ENCODE measurements at places on chromosomes 2 and 18. TPM values are rescaled to one million over a fixed set of nuclear protein-coding genes. Genes with fewer than 3 reads are reported as not detected.

GRCh38 chr2:63571291-63571690 lies 17.0 kb downstream of the WDPCP start:
- no peak overlapping the region for H3K4me3 ChIP-seq
- no peaks in the 10 kb centered on the region for H3K36me3 ChIP-seq
- no peaks in the 10 kb centered on the region for H3K4me1 ChIP-seq
- H3K27me3 ChIP-seq, result no peaks in the 10 kb centered on the region

- no peaks in the 10 kb centered on the region for H3K27me3 ChIP-seq
- no peak overlapping the region for H3K27ac ChIP-seq
- no peak overlapping the region for H3K4me3 ChIP-seq
- DNase-seq, result no peak
- no peaks in the 10 kb centered on the region for H3K4me1 ChIP-seq
Measured at GRCh38 chr18:5720132-5720531, 175.2 kb downstream of the TMEM200C start.

DNA sequence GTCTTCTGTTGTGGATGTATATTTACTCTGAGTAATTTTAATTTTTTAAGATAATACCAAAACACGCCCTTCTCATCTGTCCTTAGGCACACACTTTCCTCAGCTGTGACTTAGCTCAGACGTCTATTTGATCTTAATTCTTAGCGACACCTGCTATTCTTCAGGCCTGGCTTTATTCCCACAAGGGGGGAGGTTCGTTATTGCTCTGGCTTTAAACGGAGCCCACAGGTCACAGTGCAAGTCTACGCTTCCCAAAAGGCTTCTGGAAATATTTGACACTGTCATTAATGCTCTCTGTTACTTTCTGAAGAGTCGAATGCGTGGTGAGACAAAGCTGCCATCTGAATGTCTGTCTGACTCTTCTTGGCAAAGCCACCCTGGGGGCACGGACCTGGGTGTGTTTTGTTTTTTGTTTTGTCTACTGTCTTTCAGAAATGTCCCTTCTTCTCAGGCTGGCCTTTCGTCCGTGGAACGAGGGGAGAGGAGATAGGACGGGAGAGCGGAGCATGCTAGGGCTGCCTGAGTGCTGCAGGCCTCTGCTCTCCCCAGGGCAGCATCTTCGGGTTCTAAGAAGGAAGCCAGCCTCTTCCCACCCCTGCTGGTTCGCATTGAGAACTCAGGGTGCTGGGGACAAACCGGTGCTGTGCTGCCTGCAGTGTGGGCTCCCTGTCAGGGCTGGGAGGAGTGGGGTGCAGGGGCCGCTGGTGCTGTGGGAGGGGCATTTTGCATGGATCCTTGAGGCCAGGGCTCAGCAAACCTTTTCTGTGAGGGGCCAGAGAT lies 61.9 kb downstream of the ASAP2 start:
- no peak overlapping the region for H3K27ac ChIP-seq
- DNase-seq, result no peak
- no peaks in the 10 kb centered on the region for H3K27me3 ChIP-seq
- no peaks in the 10 kb centered on the region for H3K36me3 ChIP-seq

GRCh38 chr2:211396815-211397214 lies 840.4 kb downstream of the CPS1 start:
- no peaks in the 10 kb centered on the region for H3K27me3 ChIP-seq
- H3K27ac ChIP-seq, result no peak overlapping the region
- peaks cover 7% of the 10 kb centered on the region for H3K4me1 ChIP-seq

GRCh38 chr2:58976375-58977071 lies 735.4 kb upstream of the FANCL start:
- no peak overlapping the region for H3K27ac ChIP-seq
- no peak for DNase-seq
- no peaks in the 10 kb centered on the region for H3K36me3 ChIP-seq
- H3K4me3 ChIP-seq, result no peak overlapping the region
- no peaks in the 10 kb centered on the region for H3K27me3 ChIP-seq

- peaks cover 31% of the 10 kb centered on the region for H3K4me1 ChIP-seq
- H3K27me3 ChIP-seq, result no peaks in the 10 kb centered on the region
- no peaks in the 10 kb centered on the region for H3K36me3 ChIP-seq
- H3K27ac ChIP-seq, result no peak overlapping the region
Measured at GRCh38 chr2:72985891-72986683, 68.8 kb downstream of the EMX1 start.

DNA sequence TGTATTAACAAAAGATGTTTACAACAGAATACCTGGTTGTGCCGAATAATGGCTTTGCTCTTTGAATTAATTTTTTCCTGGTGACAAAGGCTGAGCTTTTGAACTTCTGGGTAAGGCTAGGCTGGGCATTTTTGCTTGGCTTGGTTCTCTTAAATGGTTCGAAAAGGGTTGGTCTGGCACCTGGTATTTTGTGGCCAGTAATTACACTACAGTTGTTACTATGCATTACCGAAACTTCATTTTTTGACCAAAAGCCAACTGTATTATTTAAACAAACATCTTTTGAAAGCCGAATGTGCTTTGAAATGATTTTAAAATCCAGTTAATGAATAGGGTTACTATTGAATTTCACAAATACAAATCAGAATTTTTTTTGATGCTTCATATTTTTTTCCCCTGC lies 19.4 kb upstream of the NFE2L2 start:
- H3K27ac ChIP-seq, result no peak overlapping the region
- H3K4me1 ChIP-seq, result no peaks in the 10 kb centered on the region
- DNase-seq, result no peak
- H3K4me3 ChIP-seq, result no peak overlapping the region

- H3K27ac ChIP-seq, result no peak overlapping the region
- H3K4me3 ChIP-seq, result no peak overlapping the region
- no peaks in the 10 kb centered on the region for H3K36me3 ChIP-seq
- DNase-seq, result no peak
- H3K4me1 ChIP-seq, result peaks cover 15% of the 10 kb centered on the region
Measured at GRCh38 chr18:13139885-13140450, 78.6 kb upstream of the LDLRAD4 start.

DNA sequence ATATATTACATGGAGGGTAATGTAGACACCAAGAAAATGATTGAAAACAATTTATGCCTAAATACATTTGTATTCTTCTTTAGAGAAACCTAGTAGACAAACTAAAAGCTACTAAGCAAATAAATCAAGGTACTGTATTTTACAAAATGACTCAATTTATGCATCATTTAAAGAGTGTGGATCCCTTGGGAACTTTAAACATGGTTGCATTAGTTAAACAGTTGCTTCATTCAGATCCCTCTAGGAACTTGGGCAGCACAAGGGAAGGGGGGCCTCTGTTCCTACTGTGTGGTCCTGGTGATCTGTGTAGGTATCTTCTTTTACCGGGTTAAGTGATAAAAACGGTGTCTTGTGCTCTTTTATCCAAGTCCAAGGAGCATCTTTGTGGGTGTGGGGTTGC lies 31.5 kb upstream of the ATP8B1 start:
- no peaks in the 10 kb centered on the region for H3K27me3 ChIP-seq
- no peaks in the 10 kb centered on the region for H3K36me3 ChIP-seq
- DNase-seq, result no peak

GRCh38 chr2:102843764-102844443 lies 82.1 kb downstream of the TMEM182 start:
- no peak overlapping the region for H3K27ac ChIP-seq
- H3K4me1 ChIP-seq, result no peaks in the 10 kb centered on the region
- H3K27me3 ChIP-seq, result no peaks in the 10 kb centered on the region
- no peak for DNase-seq
- H3K4me3 ChIP-seq, result no peak overlapping the region

DNA sequence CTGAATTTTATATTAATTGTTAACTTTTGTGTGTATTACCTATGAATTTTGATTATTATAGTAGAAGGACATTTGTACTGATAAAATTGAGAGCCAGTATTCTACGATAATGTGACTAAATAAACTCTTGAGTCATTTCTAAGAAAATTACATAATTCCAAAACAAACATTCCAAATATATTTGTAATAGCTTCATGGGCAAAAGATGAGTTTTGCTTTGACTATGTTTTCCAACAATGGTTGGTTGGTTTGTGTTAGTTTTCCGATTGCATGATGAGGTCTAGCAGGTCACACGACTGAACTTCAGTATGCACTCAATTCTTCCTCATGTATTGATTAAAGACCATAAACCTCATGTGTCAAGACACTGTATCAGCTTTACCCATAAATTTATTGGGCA lies 71.7 kb upstream of the WDR75 start:
- H3K27ac ChIP-seq, result no peak overlapping the region
- peaks cover 5% of the 10 kb centered on the region for H3K4me1 ChIP-seq
- DNase-seq, result no peak
- no peaks in the 10 kb centered on the region for H3K27me3 ChIP-seq

DNA sequence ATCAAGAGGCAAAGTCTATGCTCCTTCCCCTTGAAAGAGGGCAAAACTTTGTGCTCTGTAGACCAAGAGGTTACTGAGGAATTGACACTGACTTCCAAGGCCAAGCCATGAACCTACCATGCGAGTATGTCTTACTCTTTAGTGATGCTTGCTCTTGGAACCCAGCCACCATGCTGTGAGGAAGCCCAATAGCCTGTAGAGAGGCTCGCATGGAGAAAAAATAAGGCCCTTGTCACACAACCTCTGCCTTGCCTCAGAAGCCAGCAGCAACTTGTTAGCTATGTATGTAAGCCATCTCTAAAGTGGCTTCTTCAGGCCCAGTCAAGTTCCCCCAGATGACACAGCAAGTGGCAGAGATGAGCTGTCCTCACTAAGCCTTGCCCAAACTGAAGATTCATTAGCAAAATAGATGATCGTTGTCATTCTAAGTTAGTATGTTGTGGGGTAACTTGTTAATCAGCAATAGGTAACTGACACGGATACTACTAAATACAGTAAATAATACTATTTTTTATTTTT lies 66.1 kb upstream of the RGPD5 start:
- no peak for DNase-seq
- H3K27ac ChIP-seq, result no peak overlapping the region
- no peaks in the 10 kb centered on the region for H3K36me3 ChIP-seq
- no peaks in the 10 kb centered on the region for H3K27me3 ChIP-seq
- H3K4me1 ChIP-seq, result peaks cover 4% of the 10 kb centered on the region

DNA sequence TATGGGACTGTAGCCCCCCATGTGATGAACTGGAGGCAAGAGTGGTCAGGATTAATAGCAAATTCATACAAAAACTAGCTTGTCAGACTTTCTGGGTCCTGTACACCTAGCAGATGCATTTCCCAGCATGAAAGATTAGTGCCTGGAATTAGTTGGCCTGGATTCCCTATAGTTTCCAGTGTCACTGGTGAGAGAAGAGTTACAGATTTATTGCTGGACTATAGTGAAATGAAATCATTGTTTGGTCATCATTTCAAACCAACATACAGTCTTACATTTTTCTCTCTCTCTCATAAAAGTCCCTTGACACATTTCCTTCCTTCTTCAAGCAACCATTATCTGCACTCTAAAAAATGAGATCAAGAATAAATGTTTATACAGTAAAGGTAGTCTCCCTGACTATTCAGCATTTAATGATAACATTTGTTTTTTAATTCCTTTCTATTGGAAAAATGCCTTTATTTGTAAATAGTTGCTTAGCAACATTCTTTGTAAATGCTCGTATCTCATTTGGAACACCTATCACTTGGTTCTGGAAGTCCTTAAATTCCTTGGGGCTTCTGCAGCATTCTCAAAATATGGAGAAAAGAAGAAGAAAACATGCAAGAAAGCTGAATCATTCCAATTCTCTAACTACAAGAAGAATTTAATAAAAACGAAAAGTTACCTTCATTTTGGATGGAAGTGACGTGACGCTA lies 144.4 kb downstream of the MREG start:
- H3K4me3 ChIP-seq, result no peak overlapping the region
- no peaks in the 10 kb centered on the region for H3K27me3 ChIP-seq
- H3K4me1 ChIP-seq, result no peaks in the 10 kb centered on the region
- H3K27ac ChIP-seq, result no peak overlapping the region

GRCh38 chr2:154402213-154402612 lies 296.3 kb upstream of the KCNJ3 start:
- no peaks in the 10 kb centered on the region for H3K36me3 ChIP-seq
- no peak overlapping the region for H3K4me3 ChIP-seq
- H3K27me3 ChIP-seq, result no peaks in the 10 kb centered on the region
- H3K4me1 ChIP-seq, result no peaks in the 10 kb centered on the region

- no peak overlapping the region for H3K4me3 ChIP-seq
- no peaks in the 10 kb centered on the region for H3K4me1 ChIP-seq
- no peaks in the 10 kb centered on the region for H3K36me3 ChIP-seq
- H3K27ac ChIP-seq, result no peak overlapping the region
Measured at GRCh38 chr2:166106431-166107015, 21.3 kb downstream of the SCN1A start.

GRCh38 chr2:46521215-46521683 lies 41.9 kb downstream of the TMEM247 start:
- H3K4me3 ChIP-seq, result no peak overlapping the region
- no peaks in the 10 kb centered on the region for H3K4me1 ChIP-seq
- no peaks in the 10 kb centered on the region for H3K36me3 ChIP-seq
- no peak overlapping the region for H3K27ac ChIP-seq
- no peaks in the 10 kb centered on the region for H3K27me3 ChIP-seq

DNA sequence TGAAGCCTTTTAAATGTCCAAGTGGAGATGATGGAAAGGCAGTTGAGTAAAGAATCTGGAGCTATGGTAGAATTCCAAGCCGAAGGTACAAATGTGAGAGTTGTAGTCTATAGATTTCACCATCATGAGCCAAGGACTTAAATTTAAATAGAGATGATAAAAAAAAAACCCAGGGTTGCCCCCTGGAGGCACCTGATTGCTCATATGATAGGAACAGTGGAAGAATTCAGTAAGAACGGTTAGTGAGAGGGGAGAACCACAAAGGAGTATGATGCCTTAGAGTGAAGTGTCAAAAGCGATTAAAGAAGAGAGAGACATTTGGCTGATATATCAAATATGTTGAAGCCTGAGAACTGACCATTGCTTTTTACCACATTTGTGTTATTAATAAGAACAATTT lies 11.9 kb downstream of the NYAP2 start:
- no peak overlapping the region for H3K4me3 ChIP-seq
- no peak for DNase-seq
- H3K4me1 ChIP-seq, result no peaks in the 10 kb centered on the region
- no peaks in the 10 kb centered on the region for H3K36me3 ChIP-seq

DNA sequence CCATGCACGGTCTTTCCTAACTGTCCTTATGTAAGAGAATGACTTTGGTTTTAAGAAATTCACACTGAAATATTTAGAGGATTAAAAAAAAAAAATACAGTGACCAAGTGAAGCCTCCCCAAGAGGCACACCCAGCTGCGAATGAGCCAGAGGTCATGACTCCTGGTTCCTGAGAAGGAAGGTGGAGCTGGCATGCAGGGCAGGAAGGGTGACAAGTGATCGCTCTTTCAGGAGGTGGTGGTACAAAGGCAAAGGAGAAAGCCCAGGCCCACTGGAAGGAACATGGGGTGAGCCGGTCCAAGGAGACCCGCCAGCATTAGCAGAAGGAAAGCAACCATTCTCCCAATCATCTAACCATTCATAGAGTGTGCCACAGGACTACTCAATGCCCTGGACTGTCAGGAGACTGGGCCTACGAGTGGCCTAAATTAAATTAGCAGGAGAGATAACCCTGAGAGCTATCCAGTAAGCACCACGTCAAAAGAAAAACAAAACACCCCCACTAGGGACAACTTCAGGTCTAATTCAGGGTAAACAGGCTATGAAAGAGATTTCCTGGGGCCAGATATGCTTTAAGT lies 7.8 kb downstream of the INO80C start:
- no peaks in the 10 kb centered on the region for H3K36me3 ChIP-seq
- no peaks in the 10 kb centered on the region for H3K4me1 ChIP-seq
- H3K4me3 ChIP-seq, result no peak overlapping the region
- no peak for DNase-seq
- H3K27me3 ChIP-seq, result no peaks in the 10 kb centered on the region

- no peaks in the 10 kb centered on the region for H3K4me1 ChIP-seq
- no peaks in the 10 kb centered on the region for H3K27me3 ChIP-seq
- no peaks in the 10 kb centered on the region for H3K36me3 ChIP-seq
- H3K27ac ChIP-seq, result no peak overlapping the region
- no peak overlapping the region for H3K4me3 ChIP-seq
Measured at GRCh38 chr2:29697715-29698114, 223.7 kb downstream of the ALK start.

Gene MARCO
- total RNA-seq, result not detected

Gene LYG2
- total RNA-seq, result not detected

Gene CCDC85A
- 2.6 TPM for total RNA-seq

Gene KIF5C
- total RNA-seq, result 2.0 TPM

Gene CD8B2
- not detected for total RNA-seq

Data from body of pancreas (tissue), 4 donors.